ENCODE measurements at places on chromosomes 11 and 22.

- no peak for DNase-seq
Observed at GRCh38 chr11:95680169-95680929, 109.2 kb downstream of the FAM76B start.

GRCh38 chr11:112019066-112019465 is 6.1 kb upstream of the DLAT start:
- no peak for DNase-seq

GRCh38 chr11:13462311-13462900 is 616 bp downstream of the BTBD10 start:
- DNase-seq: peak; percentile 38

DNA sequence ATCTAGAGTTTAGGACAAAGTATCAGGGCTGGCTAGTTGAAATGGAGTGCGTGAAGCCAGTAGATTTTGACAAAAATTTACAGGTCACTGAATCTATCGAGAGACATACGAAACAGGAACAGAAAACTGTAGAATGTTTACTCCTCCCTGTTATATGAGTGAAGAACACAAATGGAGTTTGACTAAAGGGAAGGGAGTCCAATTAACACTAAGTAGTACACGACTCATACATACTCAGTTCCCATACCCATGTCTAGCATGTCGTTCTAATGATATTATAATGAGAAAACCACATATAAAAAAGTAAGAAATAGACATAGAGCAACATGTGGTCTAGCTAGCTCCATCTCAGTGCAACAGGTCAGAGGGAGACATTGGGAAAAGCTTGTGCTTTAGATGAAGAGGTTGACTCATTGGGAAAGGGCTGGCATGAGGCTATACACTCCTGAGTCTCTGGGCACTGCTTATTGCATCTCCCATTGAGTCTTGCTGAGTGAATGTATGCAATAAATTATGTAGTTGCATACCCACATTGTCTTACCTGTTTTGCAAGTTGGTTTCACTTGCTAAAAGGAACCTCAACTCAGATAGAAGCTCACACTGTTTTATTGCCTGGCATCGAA is 43.5 kb downstream of the CD44 start:
- no peak for DNase-seq

- DNase-seq: no peak
Observed at GRCh38 chr22:49415151-49415951, 412.3 kb downstream of the BRD1 start.

- DNase-seq: no peak
Observed at GRCh38 chr11:9601876-9602199, 28.4 kb downstream of the WEE1 start.

DNA sequence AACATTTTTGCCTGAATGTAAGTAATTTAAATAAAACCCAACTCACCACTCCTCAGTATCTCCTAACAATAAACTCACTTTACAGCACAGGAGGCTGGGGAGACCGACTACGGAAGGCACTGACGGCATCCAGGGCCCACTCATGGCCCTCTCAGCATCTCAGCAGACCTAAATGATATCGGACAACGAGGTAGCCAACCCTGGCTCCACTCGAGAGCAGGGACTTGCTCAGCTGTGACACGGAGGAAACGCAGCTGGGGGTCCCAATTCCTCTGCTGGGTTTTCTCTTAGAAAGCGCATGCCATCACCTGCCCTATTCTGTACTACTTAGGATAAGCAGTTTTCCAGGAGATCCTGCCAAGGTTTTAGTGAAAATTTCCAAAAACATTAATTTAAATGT is 109.1 kb upstream of the BID start:
- no peak for DNase-seq
